CD4-positive, alpha-beta T cell treated with Interleukin-21 for 1 hour (primary cell): ENCODE measurements at places on chromosomes 11 and 22.

DNA sequence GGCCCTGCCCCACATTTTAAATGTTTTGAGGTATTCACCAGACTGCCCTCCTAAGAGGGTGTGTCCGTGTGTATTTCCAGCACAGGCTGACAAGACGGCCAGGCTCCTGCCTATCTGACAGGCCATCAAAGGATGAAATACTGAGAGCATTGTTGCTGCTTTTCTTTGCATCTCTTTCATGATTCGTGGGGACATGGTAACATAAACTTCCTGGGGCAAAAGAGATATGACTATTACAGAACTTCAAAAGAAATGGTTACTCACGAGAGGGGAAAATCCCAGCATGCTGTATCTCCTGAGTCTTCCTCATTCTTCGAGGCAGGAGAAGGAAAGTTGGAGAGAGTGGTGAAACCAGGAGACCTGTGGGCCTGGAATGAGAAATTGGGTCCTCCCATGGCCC is 10.3 kb upstream of the BIK start:
- DNase-seq, result no peak

GRCh38 chr22:19138217-19139000 is 6.0 kb downstream of the ESS2 start:
- no peak for DNase-seq

- DNase-seq, result no peak
These were observed 10.8 kb upstream of the FBLN1 start for GRCh38 chr22:45491841-45492240.

- DNase-seq, result no peak
These were observed 34.3 kb downstream of the TSPAN18 start for GRCh38 chr11:44760917-44761550.

DNA sequence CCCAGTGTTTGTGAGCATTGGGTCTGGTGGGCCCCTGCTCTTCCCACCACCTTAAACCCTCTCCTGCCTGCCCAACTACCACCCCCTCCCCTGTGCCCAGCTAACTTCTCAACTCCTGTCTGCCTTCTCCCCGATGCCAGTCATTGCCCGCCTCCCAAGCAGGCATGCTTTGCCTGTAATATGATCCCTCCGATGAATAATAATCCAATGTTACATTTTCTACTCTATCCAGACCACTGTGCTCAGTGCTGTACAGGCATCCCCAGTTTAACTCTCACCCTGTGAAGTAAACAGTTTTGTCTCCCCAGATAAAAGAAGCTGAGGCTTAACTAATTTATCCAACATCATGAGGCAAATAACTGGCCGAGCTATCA is 35.5 kb upstream of the OLFML1 start:
- no peak for DNase-seq

DNA sequence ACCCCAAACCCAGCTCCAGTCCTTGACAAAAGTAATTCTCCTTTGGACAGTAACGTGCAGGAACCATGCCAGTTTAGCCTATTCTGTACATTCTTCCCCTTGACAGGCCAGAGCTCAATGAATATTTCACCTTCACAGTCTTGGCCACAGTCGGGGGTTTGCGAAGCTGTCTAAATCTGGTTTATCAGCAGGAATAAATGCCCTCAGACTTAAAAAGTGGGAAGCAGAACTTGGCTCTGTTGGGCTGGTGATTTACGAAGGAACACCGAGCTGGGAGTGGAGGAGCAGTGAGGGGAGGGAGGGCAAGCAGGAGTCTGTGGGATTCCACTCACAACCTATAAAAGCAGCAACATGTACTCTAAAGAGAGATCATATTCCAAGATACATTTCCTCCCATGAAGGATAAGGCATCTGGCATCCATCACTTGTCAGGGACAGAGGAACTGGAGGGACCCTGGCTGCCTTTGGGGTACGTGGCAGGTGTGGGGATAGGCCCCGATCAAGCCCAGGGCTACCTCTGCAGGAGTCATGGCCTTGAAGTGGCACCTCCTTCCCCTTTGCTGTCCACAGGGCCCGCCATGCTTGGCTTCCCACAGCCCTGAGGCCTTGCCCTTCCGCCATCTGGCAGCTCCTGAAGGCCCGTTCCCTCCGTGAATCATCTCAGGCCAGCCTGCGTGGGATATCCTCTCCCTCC is 154.3 kb downstream of the ADAMTS15 start:
- DNase-seq, result no peak

- no peak for DNase-seq
These were observed 52.3 kb downstream of the SHISAL1 start for GRCh38 chr22:44260216-44261035.

DNA sequence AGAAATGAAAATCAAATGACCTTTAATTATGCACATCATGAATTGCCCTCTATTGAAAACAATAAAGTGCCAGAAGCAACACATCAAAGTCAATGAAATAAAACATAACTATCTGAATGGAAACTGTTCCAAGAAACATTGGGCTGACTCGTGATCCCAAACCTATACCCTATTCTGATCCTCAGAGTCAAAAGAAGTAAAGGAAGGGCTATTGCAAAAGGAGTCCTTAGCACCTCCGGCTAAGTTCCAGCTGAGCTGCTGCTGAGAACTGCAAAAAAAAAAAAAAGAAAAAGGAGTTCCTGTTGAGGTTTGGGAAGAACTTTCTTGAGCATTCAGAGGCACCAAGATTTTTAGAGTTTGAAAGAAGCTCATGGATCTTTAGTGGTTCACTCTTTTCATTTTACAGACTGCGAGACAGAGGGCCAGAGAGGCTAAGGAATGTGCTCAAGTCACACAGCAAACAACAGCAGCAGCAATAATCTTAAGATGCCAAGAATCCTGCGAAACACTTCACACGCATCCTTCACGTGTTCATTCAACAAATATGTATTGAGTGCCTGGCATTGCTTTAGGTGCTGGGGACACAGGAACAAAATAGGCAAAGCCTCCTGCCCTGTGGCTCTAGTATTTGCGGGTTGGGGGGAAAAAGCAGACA is 841 bp upstream of the TMPRSS13 start:
- no peak for DNase-seq

- DNase-seq, result no peak
These were observed 3.6 kb downstream of the TRIM29 start for GRCh38 chr11:120134106-120134930.

- no peak for DNase-seq
These were observed 123.9 kb downstream of the RBFOX2 start for GRCh38 chr22:35904752-35905151.

DNA sequence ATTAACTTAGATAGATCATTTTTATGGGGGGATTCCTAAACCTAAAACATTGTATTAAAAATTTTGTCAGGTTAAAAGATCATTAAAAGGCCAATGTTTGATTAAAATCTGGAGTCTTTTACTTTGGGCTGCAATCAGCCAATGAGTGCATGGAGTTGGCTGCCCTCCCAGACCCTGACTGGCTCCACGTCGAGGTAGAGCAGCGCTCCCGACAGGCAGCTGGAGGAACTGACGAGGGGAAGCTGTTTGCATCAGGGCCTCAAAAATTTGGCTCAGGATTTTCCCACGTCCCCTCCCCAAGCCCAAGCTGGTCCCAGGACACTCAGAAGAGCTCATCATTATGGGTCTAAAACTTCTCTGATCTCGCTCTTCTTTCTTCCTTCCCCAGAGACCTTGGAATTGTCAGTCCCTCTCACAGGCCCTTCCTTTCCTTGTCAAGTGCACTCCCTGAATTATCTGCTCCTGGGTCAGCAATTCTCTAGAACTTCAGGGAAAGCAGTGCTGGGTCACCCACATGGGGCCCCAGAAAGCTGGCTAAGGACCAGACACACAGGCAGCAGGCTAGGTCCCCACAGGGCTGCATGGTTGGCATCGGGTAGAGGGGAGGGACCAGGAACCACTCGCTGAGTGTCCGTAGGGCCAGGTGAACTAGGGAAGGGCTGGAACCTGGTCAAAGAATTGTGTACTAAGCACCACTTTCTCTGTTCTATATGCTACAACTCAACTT is 119.6 kb upstream of the IGLL5 start:
- no peak for DNase-seq

- DNase-seq, result no peak
These were observed 31.2 kb upstream of the RASL10A start for GRCh38 chr22:29346659-29347058.

- DNase-seq, result no peak
These were observed 24.6 kb upstream of the TMA7B start for GRCh38 chr22:39935612-39936011.

DNA sequence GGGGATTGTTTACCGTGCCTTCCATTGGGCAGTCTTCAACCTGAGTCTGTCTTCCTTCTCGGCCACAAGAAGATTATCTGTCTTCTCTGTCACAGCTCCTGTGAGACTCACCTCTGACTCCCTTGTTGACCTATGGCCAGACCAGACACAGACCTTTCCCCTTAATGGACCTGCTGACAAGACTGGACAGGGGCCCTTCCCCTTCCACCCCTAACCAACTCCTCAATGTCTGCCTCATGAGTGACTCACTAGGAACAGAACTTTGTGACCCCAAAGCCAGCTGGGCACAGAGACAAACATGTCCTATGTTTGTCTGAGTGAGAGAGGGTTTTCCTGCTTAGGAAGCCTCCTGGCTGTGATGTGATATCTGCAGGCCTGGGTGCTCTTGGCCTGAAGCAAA is 405.0 kb downstream of the BRD1 start:
- no peak for DNase-seq

DNA sequence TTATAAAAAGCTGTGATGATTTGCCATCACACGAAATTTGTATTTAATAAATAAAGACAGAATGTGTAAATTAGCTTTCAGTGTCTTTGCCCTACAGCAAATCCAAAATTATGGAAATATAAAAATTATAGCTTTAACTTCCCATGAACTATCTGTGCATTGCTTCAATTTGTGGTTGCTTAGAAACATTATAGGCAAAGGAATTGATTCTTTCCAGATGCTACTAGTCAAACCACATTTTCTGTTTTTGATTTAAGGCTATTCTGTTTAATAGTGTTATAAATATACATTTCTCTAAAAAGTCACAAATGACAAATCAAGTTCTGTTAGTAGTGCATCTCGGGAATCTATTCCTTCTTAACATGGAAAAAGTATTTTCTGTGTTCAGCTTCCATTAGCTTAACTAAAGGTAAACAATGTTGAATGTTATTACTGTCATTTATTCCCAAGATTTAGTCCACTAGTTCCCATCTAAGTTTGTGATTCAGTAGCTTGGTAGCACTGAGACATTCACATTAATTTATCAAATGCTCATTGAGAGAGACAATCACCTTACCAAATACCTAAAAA is 1086.3 kb upstream of the CCDC90B start:
- no peak for DNase-seq
